Testis (tissue), 5 donors: ENCODE measurements at places on chromosomes 11 and 22. TPM values are rescaled to one million over a fixed set of nuclear protein-coding genes. Genes with fewer than 3 reads are reported as not detected.

Gene SYT7
- 9.0 TPM for total RNA-seq

Gene KRTAP5-10
- total RNA-seq: not detected

Gene SMCO4
- total RNA-seq: 33.6 TPM

Gene WNT11
- total RNA-seq: 2.8 TPM

Gene MMP1
- not detected for total RNA-seq

Gene PATE4
- total RNA-seq: not detected

Gene DRD4
- total RNA-seq: 3.3 TPM

Gene PTPRCAP
- total RNA-seq: 5.2 TPM

Gene PHRF1
- total RNA-seq: 62.9 TPM

Gene SESN3
- 66.9 TPM for total RNA-seq

Gene SLC29A2
- 1.6 TPM for total RNA-seq

Gene A4GALT
- total RNA-seq: 17.3 TPM

Gene PRMT3
- 28.0 TPM for total RNA-seq

Gene C11orf87
- 0.08 TPM for total RNA-seq

Gene GPHA2
- 9.4 TPM for total RNA-seq

Gene SHISAL1
- 3.9 TPM for total RNA-seq

Gene LRRC10B
- 4.8 TPM for total RNA-seq

Gene SLN
- total RNA-seq: not detected

Gene INPP5J
- total RNA-seq: 11.3 TPM

Gene TMEM121B
- 3.3 TPM for total RNA-seq

Gene HEPHL1
- total RNA-seq: 0.87 TPM

Gene C11orf21
- total RNA-seq: 0.12 TPM

Gene RASSF10
- 3.0 TPM for total RNA-seq

Gene PTPRJ
- total RNA-seq: 8.2 TPM

Gene BDNF
- total RNA-seq: 0.62 TPM
